ENCODE measurements at places on chromosomes 3 and 15. TPM values are rescaled to one million over a fixed set of nuclear protein-coding genes. Genes with fewer than 3 reads are reported as not detected.
A peak's percentile ranks its signal among the peaks of the same experiment; 100 is the strongest.

GRCh38 chr3:114691871-114692270, 398.0 kb downstream of the TIGIT start:
- H3K27me3 ChIP-seq: no peaks in the 10 kb centered on the region
- no peak overlapping the region for H3K4me3 ChIP-seq
- peaks cover 7% of the 10 kb centered on the region for H3K4me1 ChIP-seq
- no peak overlapping the region for H3K27ac ChIP-seq

- H3K27me3 ChIP-seq: no peaks in the 10 kb centered on the region
- H3K4me1 ChIP-seq: no peaks in the 10 kb centered on the region
- no peaks in the 10 kb centered on the region for H3K36me3 ChIP-seq
Measured at GRCh38 chr3:128254967-128255366, 101.7 kb downstream of the EEFSEC start.

- peak overlapping the region; percentile 71 for H3K27ac ChIP-seq
- H3K27me3 ChIP-seq: no peaks in the 10 kb centered on the region
- no peak for DNase-seq
- H3K36me3 ChIP-seq: no peaks in the 10 kb centered on the region
- H3K4me1 ChIP-seq: peaks cover 24% of the 10 kb centered on the region
- H3K4me3 ChIP-seq: peak overlapping the region; percentile 95
Measured at GRCh38 chr15:75348034-75348561, 1.3 kb downstream of the NEIL1 start.

Gene ZNF660
- total RNA-seq: 0.16 TPM

Measured in suprapubic skin (tissue), 4 donors.